Eye (tissue), 1 donor: ENCODE measurements at places on chromosomes 4 and X.

- no peak for DNase-seq
Measured at GRCh38 chrX:96703816-96704215, 19.2 kb downstream of the DIAPH2 start.

DNA sequence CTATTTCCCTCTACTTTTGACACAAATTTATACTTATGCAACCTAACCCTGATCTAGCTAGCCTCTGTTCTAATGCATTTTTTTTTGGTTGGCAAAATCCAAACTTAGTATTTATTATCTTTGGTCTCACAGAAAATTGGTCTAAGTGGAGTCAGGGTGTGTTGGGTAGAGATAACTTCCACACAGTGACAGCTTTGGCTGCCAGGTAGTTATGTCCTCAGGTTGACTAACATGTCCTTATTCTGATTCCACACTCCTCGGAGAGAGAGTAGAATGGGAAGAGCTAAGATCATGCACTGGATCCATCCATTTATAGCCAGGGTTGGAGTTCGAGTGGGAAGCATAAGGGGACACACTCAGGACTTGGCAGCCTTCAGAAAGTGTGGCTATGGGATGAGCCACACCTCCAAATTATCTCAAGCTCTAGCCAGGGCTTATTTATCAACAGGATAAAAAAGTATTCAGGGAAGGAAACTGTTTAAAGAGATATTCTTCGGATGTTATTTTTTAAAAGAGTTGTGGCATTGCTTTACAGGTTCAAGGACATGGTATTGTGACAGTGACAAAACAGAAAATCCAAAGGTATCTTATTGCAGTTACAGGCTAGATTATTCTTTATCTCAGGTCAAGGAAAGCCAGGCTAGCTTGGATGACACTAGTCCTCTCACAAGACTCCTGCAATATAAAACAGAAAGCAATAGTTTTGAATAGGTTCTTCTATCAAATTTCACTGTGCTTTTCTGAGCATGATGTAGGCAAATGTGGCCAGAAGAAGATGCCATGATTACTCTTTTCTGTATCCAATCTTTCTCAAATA lies 51.5 kb downstream of the NPY1R start:
- DNase-seq, result no peak

GRCh38 chr4:15882675-15883086 lies 55.9 kb downstream of the FGFBP1 start:
- peak; percentile 83 for DNase-seq

- DNase-seq, result peak; percentile 80
Measured at GRCh38 chr4:114598191-114599121, at the start of gene UGT8. TSS of gene UGT8 (plus strand) at chr4:114598807. CDS start at chr4:114622881, 24,074 bp downstream.

DNA sequence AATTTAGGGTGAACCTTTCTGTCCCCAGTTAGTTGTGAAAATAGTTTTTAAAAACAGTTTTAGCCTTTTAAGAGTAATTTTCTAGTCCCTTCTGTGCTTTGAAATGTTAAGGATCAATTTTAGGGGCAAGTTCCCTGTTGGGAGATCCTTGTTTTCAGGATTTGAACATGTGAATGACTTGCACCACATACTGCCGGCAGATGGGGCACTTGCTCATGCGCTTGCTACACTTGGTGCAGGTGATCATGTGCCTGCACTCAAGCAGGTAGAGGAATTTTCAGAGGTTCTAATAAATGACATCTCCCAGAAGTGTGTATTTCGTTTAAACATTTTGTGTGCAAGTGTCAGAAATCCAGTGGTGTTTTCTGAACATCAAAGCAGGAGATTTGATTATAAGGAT lies 195.9 kb downstream of the CHM start:
- DNase-seq, result peak; percentile 1

- peak; percentile 46 for DNase-seq
Measured at GRCh38 chr4:57194068-57194611, 84.0 kb upstream of the IGFBP7 start.

DNA sequence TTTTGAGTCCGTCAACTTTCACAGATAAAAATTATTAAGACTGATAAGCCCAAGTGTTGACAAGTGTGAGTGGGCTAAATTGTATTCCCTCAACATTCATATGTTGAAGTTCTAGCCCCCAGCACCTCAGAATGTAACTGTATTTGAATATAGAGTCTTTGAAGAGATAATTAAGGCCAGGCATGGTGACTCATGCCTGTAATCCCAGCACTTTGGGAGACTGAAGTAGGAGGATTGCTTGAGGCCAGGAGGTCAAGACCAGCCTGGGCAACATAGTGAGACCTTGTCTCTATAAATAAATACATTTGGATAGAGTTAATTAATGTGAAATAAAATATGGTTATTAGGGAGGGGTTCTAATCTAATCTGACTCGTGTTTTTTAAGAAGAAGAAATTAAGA lies 29.7 kb upstream of the SLC25A4 start:
- no peak for DNase-seq
